Activated CD4-positive, alpha-beta T cell treated with anti-CD3 and anti-CD28 coated beads, Interleukin-2, amount 50 U/mL, for 16 hours (primary cell): ENCODE measurements at places on chromosomes 12 and 14.

GRCh38 chr12:124618291-124618902 lies 51.0 kb upstream of the NCOR2 start:
- DNase-seq = no peak

GRCh38 chr12:54301428-54302048 lies 723 bp upstream of the NFE2 start:
- DNase-seq = no peak

GRCh38 chr14:50784683-50785456 lies 46.1 kb downstream of the NIN start:
- DNase-seq = no peak

- DNase-seq = no peak
These were observed 3.4 kb downstream of the ACVRL1 start for GRCh38 chr12:51910691-51911090.
